ENCODE measurements at places on chromosomes 6 and 20.

GRCh38 chr6:100435299-100435698 is 29.4 kb downstream of the SIM1 start:
- peak; percentile 82 for DNase-seq

- no peak for DNase-seq
These were observed 4.1 kb downstream of the DUSP15 start for GRCh38 chr20:31866221-31866620.

DNA sequence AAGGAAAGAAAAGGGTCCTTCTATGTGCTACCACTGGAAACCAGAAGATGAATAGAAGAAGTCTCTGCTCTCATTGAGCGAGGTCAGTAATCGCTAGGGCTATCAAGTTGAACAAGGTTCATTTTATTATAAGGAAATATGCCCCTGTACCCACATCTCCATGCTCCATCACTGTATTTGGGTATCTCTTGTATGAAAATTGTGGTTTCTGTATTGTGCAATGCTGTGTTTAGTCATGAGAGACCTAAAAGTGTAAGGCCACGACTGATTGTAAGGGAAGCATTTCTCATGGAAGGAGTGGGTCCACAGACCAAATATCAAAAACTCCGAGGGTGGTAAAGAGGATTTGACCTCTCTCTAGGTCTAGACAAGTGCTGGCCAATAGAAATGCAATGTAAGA is 3.6 kb upstream of the HS3ST5 start:
- DNase-seq, result no peak

DNA sequence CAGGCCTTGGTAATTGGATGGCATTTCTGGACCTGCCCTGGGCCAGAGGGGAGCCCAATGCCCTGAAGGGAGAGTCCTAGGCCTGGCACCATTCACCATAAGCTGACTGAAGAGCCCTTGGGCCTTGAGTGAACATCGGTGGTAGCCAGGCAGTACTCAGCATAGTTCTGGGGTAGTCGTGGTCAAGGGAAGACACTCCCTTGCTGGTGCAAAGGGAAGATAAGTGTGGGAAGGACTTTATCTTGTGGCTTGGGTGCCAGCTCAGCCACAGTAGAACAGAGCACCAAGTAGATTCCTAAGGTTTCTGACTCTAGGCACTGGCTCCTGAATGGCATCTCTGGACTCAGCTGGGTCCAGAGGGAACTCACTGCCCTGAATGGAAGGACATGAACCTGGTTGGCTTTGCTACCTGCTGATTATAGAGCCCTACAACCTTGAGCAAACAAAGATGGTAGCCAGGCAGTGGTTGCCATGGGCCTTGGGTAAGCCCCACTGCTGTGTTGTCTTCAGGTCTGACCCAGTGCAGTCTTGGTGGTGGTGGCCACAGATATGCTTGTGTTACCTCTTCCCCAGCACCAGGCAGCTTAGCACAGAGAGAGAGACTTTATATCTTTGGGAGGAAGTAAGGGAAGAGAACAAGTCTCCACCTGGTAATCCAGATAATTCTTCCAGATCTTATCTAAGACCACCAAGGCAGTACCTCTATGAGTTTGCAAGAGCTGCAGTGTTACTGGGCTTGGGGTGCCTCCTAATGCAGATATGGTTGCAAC is 83.5 kb downstream of the PRDM13 start:
- no peak for DNase-seq

DNA sequence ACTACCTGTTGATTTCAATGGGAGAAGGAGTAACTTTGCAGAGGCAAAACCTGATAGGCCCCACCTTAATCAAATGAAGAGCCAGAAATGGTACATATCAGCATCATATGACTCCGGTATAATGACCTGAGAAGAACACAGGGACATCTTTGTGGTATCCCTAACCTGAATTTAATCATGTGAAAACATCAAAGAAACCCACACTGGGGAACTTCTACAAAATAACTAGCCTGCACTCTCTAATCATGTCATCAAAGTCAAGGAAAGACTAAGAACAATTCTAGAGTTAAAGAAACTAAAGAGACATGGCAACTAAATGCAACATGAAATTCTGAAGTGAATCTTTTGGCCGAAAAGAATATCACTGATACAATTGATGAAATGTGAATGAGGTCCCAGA is 34.9 kb downstream of the SLC17A4 start:
- no peak for DNase-seq

DNA sequence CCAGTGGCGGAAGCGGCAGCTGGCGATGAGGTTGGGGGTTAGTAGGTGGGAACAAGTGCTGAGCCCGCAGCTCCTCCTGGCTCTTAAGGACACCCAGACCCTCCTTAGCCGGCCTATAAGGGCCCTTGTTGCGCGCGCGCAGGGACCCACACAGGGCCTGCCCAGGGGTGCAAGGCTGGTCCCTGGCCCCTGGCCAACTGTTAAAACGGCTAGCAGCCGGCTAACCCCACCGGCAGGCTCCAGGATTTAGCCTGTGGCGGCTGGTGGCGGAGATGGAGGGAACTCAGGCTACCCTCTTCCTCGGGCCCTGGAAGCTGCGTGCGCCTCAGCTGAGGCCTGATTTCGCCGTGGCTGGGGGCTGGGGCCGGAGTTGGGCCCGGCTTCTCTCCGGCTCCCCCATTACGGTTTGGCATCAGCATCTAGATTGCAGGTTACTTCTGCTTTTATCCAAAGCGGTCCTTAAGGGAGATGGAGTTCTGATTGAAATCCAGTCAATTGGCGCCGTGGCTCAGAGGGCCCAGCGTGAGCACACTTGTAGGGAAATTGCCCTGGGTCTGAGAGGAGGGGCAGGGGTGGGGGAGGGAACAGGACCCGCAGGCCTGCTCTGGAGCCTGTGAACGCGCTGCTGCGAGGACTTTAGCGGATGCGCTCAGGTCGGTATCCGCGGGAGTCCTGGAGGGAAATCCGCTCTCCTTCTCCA is 36.9 kb upstream of the CCDC167 start:
- DNase-seq, result no peak

DNA sequence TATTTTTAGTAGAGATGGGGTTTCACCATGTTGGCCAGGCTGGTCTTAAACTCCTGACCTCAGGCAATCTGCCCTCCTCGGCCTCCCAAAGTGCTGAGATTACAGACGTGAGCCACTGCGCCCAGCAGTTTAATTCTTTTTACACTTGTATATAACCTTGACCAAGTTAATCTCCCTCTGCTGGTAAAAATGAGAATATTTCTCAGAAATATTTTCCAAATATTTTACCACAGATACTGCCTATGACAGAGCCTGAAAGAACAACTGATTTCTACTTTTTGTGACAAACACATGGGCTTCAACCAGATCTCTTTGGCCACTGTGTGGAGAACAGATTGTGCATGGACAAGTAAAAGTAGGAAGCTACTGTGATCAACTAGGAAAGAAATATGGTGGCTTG is 21.2 kb upstream of the NHSL1 start:
- DNase-seq, result no peak

- DNase-seq, result peak; percentile 44
These were observed 286.6 kb downstream of the TENT5A start for GRCh38 chr6:81465859-81466258.

- DNase-seq, result no peak
These were observed 249.7 kb downstream of the TTLL2 start for GRCh38 chr6:167574431-167575151.

- DNase-seq, result no peak
These were observed 315.4 kb upstream of the SASH1 start for GRCh38 chr6:148027201-148027600.

- DNase-seq, result no peak
These were observed 324 bp downstream of the JPH2 start for GRCh38 chr20:44186674-44187053.

- no peak for DNase-seq
These were observed 531.3 kb downstream of the QKI start for GRCh38 chr6:163945808-163946207.

DNA sequence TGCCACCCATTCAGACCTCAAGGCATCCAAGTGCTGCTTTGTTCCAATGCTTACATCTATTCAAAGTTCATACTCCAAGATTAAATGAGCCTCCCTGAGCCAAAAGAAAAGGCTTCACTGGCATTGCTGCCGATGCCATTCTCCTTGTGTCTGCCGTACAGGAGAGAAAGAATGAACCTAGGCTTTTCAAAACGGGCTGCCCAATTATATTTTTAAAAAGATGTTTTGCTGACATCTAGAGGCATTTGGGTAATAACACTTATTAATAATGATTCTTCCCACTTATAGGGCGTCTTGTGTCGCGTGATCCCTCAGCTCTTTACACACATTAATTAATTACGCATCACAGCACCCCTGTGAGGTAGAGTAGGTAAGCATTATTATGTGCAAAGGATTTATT is 545.6 kb downstream of the PKHD1 start:
- peak; percentile 54 for DNase-seq

DNA sequence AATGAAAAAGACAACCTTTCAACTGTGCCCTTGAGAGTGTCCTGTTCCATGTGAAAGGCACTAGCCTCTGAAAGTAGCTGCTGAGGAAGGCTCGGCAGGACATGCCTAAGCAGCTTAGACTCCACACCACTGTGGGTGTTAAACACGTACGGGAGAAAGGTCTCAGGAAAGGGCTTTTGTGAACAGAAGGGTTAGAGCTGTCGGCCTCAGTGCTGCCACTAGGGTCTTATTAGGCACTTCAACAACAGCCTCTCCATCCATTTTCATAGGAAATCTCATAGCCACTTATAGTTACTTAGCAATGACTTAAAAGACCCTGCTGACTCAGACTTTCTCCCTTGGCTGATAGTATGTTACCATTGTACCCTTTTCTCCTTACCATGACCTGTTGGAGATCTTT is 662.8 kb downstream of the TBC1D32 start:
- DNase-seq, result no peak

Measured in M059J (cell line).